Activated CD4-positive, alpha-beta memory T cell treated with anti-CD3 and anti-CD28 coated beads for 36 hours (primary cell): ENCODE measurements at places on chromosomes 3 and 15.
A peak's percentile ranks its signal among the peaks of the same experiment; 100 is the strongest.

DNA sequence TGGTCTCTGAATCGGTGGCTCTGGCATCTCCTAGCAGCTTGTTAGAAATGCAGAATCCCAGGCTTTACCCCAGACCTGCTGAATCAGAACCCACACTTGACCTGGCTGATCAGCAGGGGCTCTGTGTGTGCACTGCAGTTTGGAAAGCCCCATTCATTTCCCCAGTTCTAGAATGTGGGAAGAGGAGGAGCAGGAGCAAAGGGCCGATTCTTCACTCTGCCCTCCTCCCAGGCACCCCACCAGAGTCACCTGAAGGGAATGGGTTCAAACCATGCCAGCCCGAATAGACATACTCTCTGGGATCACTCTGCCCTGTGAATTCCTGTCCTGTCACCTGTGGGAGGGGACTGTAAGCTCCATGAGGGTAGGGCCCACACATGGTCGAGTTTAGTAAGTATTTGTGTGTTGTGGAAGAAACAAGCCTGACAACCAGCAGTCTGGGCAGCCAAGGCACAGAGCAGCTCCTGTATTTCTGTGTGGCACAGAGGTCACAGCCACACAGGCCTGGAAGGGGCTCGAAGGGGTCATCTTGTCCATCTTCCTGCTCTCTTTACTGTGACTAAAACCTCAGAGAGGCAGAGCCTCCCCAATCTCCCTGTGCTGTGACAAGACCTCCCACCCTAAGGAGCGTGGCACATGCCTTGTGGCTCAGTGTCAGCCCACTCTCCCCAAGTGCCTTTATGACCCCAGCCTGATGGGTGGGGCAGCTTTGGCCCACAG lies 29.0 kb upstream of the HHATL start:
- no peak for DNase-seq

- DNase-seq, result peak; percentile 46
Observed at GRCh38 chr15:63833021-63833696, 589 bp downstream of the HERC1 start.

GRCh38 chr3:82202269-82202668 lies 440.8 kb upstream of the GBE1 start:
- no peak for DNase-seq

DNA sequence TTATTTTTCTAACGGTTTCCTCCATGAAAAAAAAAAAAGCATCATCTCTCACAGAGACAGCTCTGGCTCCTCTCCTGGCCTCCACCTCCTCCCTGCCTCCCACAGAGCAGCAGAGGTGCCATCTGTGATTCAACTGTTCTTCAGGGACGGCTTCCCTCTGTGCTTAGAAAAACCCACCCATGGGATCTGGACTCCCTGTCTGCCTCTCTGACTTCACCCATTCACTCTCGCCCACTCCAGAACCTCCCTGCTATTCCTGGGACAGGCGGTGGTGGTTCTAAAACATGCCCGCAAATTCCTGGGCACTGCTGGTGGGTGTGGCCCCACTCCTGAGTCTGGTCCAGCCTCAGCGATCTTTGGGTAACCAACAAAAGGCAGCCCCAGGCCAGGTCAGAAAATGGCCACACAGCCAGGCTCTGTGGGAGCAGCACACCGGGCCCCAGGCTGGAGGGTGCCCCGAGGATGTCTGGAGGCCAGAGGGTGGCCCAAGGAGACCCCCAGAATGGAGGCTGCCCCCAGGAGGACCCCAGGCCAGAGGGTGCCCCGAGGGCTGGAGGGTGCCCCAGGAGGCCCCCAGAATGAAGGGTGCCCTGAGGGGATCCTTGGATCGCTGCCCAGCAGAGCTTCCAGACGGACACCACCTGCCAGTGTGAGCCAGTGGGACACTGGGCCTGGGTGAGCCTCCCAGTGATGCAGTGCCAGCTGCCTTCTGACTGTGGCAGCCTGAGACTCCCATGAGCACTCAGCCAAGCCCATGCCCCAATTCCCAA lies 2.6 kb upstream of the CHST13 start:
- no peak for DNase-seq

GRCh38 chr3:190435618-190436017 lies 14.1 kb downstream of the TMEM207 start:
- no peak for DNase-seq
